Endothelial cell of umbilical vein (primary cell): ENCODE measurements at places on chromosomes 2 and 18. TPM values are rescaled to one million over a fixed set of nuclear protein-coding genes. Genes with fewer than 3 reads are reported as not detected.
A peak's percentile ranks its signal among the peaks of the same experiment; 100 is the strongest.

- DNase-seq, result no peak
These were observed 1.1 kb upstream of the HDHD2 start for GRCh38 chr18:47151439-47151838.

CELF4 gene
- polyA plus RNA-seq, result not detected in 2 replicates

- no peak for DNase-seq
These were observed 55.8 kb downstream of the EIPR1 start for GRCh38 chr2:3321825-3322224.

DNA sequence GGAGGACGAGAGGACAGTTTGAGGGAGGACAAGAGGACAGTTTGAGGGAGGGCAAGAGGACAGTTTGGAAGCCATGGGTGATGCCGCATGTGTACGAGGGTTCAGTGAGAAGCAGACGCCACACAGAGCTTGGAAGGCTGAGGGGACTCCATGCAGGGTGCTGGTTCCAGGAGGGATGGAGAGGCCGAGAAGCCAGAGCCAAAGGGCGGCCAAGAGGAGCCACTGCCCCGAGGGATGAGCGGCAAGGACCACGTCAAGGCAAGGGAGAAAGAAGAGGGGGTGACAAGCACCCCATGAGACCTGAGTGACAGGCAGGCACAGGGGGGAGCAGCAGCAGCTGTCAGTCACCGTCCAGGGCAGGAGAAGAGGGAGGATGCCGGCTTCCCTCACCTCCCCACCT lies 385.7 kb upstream of the MYT1L start:
- DNase-seq, result no peak

DNA sequence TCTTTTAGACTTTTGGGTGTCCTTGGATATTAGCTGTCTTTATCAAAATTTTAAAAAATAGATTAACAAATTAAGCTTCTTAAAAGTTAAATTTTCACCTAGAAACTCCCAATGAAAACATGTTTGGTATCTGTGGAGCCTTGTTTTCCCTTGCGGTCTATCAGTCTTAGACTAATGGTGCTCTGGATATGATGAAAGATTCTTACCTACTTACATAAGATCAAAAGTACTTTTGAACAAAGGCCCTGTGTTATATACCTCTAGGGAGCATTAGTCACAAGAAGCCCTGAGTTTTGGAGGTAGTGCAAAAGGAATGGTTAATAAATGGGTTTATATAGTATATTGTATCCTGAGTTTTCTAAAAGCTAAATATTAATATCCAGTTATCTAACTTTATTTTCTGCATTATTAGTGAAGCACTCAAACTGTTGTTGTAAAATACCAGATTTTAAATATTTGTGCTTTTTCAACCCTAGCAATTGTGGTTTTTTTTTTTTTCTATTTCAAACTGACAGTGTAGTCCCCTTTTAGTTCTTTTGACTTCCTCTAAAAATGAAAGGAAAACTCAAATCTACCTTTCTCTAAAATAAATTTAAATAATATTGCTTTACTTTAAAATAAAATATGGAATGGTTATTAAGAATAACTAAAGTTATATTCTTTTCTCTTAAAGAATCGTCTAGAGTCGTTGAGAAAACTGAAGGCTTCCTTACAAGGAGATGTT lies 18.1 kb downstream of the NDC80 start:
- no peak for DNase-seq

GRCh38 chr18:79611040-79611681 lies 68.4 kb upstream of the CTDP1 start:
- peak; percentile 71 for DNase-seq

GRCh38 chr2:200161458-200161857 lies 145.0 kb upstream of the SPATS2L start:
- DNase-seq, result no peak

DNA sequence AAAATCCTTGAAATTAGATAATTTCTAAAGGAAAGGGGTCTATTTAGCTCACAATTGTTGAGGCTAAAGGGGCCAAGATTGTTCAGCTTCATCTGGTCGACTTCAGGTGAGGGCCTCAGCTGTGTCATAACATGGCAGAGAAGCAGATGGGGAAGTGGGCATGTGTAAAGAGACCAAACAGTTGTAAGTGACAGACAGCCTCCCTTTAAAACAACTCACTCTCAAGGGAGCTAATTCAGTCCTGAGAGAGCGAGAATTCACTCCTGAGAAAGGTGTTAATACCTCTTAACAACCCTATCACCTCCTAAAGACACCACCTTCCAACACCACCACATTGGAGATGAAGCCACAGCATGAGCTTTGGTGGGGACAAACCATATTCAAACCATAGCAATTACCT lies 62.4 kb downstream of the KCMF1 start:
- no peak for DNase-seq

GRCh38 chr18:40555914-40556313 lies 1399.1 kb upstream of the PIK3C3 start:
- no peak for DNase-seq

DNA sequence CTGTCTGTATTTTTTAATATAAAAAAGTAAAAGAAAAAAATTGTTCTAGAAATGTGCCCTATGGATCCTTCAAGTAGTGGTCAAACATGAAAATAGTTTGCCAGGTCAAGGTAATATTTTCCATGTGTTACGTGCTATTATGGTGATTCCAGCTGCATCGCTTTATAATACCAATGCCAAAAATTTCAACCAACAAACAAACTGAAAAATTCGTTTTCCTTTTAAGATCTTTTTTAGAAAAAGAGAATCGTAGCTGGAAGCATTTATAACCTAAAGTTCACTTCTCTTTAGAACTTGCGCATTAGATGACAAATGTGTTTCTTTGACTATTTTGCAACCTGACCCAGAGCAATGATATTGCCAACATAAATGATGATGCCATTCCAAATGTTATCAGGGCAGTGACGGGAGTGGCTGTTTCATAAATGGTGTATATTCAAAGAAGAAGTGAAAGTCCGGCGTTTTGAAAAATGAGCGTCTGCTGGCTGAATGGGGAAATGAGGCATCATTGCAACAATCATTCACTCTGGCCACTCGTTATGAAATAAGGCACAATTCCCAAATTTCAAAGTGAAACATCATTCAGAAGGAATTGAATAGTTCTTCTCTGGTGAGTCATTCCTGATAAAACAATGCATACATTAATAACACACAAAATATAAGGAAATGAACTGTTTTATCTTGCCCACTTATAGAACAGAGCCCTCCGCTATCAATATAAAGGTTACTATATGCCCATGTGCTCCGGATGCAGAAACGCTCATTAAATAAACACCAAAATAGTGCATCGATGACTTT lies 297.4 kb downstream of the TGIF1 start:
- DNase-seq, result peak; percentile 90

DNA sequence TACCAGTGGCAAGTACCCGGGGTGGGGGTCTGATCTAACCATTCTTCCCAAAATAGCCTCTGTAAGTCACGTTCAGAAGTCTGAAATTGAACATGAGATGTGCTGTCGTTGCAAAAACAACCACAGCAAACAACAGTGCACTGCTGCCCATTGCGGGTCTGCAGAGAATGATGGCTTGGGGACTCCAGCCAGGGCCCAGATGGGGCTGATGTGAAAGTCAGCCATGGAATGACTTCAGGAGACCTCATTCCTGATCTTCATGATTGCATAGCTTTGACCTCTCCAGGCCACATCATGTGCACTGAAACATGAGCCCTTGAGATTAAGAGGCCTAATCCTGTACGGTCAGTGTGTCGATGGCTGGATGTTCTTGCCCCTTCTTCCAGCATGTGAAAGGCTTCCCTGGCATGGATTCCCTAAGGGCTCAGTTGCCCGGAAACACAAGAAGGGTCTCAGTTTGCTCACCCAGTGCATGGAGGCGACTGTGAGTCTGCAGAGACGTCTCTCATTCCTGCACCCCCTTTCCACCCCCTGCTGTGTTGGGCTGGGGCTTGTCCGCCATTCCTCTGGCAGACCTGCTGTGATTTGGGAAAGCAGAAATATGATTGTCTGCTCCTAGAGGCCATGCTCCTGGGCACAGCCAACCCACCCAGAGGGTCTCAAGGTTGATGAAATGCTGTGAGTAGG lies 191.6 kb downstream of the SEPTIN10 start:
- no peak for DNase-seq

DNA sequence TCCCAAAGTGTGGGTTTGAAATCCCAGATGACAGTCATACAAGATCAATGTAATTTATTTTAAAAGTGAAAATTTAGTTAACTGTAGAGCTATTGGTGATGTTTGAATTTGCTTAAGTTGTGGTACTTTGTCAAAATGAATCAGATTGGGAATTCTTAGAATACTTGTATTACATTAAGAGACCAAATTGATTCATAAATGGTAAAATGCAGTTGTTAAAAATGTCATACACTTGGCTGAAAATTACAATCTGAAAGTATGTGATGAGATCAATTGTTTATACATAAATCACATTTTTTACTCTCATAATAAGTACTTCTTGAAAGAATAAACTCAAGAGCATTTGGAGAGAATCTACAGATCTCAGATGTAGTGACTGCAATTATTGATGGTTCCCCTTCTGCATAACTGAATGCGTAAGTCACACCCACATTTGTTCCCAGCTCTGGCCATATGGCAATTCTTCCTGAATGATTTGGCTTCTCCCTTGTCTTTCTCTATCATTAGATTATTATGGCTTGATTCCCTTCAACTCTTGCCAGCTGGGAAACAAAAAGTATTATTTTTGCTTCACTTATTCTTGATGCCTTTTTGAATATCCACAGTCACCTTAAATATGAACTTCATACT lies 558.5 kb downstream of the CPS1 start:
- no peak for DNase-seq

DNA sequence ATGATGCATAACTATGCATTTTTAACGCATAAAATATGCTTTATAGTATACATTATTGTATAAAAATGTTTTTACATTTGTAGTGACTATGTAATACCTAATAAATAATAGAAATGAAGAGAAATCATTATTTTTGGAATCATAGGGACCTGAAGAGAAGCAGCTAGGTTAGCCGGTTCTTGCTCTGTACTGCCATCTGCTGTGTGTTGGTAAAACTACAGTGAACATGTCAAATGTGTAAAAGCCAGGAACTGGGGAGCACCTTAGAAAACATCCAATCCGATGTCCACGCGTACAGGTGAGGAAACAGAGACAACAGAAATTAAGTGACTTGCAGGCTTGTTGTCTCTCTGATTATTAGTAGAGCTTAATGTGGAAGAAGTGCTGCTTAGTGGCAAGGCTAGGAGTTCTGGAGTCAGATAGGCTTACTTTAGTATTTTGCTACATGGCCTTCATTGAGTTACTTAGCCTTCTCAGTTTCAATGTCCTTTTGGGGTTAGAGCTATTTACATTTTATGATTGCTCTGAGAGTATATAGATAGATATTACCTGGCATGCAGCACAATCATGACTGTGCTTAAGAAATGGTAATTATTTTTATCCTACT lies 386.5 kb downstream of the DLGAP1 start:
- peak; percentile 58 for DNase-seq

- no peak for DNase-seq
These were observed 38.7 kb upstream of the POMC start for GRCh38 chr2:25207078-25207545.

SP5 gene
- not detected in 2 replicates for polyA plus RNA-seq

ST8SIA5 gene
- 0.10 and 0.25 TPM in 2 replicates for polyA plus RNA-seq

GKN1 gene
- polyA plus RNA-seq, result not detected in 2 replicates
